IPS DF 6.9 (cell line): ENCODE measurements at places on chromosomes 4 and X.

DNA sequence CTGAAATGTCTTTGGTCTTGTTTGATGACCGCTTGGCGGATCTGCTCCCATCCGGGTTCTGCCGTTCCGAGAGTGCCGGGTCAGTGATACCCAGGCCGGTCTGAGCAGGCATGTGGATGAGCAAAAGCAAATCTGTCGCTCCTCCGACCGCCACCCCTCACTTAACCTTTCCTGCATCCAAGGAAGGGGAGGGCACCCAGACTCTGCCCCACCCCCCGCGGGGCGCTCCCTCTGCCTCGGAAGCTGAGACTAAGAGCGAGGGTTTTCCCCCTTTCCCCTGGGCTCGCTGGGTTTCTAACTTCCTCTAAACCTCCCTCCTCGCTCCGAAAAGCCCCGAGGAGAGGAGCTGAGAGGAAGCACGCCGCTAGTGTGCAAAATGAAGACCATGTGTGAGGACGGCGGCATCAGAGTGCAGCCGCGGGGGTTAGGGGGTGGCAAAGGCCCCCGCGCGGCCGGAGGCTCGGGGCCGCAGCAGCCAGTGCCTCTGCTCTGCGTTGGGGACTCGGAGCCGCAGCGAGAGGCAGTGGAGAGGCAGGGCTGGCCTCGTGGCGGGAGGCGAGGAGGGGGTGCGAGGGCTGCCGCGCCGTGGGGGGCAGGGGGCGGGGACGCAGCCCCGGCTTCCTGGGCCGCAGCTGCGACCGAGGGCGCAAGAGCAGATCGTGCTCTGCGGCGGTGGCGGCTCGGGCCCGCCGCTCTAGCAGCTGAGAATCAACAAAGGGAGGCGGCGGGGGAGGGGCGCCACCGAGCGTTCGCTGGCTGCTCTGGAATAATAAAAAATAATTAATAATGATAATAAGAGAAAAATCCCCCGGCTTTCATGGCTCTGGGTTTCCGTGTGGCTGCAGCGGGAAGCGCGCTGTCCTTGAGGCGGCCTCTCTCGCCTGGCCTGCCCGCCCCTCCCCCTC, 55.8 kb upstream of the BCOR start:
- DNase-seq, result no peak

DNA sequence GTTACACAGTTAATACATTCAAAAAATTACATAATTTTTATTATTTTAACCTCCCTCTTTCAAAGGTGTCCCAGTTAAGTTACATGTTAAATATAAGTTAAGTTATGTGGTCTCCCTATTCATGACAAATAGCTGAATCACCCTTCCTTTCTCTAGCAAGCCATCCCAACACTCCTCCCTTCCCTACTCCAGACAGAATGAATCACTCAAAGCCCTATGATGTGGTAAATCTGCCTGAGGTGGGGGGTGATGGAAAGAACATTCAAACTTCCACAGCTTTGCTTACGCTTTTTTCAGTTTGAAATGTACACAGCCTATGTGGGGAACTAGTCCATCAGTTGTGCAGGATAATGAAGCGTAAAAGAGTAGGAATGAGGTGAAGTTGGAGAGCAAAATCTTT, 90.2 kb downstream of the CXCL13 start:
- DNase-seq, result no peak

DNA sequence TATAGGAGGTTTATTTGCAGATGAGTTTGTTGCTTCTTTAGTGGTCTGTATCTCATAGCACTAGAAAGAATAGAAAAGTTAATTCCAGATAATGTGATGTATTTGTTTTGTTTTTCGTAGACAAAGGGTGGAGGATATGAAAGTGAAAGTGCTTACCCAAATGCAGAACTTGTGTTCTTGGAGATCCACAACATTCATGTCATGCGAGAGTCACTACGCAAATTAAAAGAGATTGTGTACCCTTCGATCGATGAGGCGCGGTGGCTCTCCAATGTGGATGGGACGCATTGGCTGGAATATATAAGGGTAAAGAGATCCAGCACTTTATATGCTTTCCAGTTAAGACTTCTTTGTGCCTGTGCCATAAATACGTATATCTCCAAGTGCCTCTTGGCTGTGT, 43.3 kb downstream of the MTMR1 start:
- no peak for DNase-seq

DNA sequence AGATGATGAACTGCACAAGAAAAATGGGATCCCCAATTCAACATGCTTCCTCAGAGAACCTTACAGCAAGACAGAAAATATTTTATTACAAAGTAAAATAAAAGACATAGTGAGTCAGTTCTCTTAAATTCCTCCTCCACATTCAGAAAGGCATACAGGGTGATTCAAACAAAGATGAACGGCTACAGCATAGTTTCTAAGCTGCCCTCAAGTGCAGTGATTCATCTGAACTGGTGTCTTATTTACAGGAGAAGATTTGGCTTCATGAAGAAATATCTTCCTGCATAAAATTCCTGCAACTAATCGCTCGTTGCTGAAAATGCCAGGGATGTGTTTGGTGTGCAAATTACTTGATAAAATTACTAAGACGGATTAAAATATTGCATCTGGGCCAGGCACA, 103.6 kb downstream of the PRKX start:
- no peak for DNase-seq

DNA sequence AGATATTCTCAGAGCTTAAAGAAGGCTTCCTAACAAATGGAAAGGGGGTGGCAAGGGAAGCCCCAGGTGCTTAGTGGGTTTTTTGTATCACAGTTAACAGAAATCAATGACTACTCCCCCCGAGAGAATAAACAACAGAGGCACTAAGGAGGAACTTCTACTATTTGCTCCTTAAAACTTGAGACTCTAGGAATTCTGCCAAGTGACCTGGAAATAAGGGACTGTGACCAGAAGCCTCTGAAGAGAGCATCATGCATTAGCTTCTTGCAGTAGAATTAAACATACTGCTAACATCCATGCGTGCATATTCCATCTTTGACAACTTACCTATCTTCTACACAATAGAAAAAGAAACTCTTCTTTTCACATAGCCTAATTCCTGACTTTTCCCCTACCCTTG, 86.8 kb downstream of the CAMK2D start:
- no peak for DNase-seq

DNA sequence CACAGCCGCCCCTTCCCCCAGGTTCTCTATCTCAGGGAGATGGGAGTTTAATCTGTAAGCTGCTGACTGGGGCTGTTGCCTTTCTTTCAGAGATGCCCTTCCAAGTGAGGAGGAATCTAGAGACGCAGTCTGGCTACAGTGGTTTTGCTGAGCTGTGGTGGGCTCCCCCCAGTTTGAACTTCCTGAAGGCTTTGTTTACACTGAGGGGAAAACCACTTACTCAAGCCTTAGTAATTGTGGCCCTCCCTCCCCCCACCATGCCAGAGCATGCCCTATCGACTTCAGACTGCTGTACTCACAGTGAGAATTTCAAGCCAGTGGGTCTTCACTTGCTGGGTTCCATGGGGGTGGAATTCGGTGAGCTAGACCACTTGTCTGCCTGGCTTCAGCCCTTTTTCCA, 131.3 kb downstream of the FAAH2 start:
- DNase-seq, result no peak

DNA sequence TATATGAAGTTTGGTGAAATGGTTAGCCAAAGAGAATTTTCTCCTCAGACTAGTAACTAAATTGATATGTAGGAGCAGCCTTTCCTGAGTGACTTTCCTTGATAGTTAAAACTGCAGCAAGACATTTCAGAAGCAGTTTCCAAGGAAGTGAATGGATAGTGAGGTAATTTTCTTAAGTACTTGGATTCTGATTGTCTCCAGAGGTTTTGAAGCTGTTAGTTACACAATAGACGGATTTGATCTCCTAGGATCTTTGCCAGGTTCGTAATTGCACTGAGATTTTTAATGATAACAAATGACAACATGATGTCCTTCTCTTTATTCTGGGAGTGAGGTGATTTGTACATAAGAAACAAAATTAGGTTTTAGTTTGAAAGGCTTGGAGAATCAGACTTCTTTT, 29.2 kb downstream of the PRRG1 start:
- DNase-seq, result no peak

- DNase-seq, result no peak
These were observed 25.4 kb upstream of the TBC1D9 start for GRCh38 chr4:140781596-140781995.

DNA sequence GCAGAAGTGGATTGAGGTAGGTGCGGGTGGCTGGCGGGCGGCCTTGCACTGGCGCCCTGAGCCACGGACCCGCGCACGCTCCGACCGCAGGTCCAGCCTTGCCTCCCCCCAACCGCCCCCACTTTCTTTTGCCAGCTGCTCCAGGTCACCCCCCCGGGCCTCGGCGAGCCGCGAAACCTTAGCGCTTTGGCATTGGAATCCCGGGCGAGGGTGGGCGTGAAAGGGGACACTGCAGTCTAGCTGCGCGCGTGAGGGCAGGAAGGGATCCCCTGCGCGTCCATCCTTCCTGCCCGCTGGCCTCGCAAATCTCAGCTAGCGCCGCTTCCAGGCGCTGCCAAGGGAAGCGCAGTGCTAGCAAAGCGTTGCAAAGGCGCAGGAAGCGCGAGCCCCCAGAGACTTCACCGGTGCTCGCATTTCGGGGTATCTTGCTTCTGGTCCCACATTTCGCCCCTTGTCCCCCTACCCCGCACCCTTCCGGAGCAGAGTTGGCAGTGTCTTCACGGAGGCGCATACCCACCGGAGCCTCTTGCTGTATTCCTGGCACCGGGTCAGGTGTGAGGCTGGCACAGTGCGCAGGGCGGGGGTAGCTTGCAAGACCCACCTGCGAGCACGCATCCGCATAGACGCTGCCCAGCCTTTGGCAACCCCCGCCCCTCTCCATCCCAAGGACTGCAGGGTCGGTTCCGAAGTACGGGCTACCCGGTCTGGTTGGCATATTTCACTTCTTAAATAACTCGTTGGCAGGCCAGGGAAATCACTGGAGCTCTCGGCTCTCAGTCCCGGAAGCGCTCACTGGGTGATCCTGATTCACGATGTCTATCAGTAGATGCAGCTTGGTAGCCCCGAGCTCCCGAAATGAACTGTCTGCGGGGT, 104.4 kb downstream of the UCHL1 start:
- DNase-seq, result no peak

GRCh38 chr4:121829511-121829910, 5.8 kb upstream of the CCNA2 start:
- no peak for DNase-seq

DNA sequence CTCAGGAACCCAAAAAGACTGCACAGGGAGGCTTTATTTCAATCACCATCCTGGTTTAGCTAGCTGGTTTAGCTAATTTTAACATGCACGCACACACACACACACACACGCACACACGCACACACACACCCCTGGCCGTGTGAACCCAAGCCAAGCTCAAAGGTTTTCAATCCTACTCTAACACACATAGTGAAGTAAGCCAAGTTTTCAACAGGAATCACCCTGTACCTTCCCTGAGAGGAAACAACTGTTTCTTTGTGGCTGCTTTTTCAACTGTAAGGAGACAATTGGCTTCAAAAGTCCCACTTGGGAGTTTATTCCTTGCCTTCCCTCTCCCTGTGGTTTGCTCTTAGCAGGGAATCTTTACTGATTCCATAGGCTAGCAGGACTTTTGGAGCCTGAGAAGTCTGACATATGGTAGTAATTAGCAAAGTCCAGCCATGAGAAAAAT, 98.9 kb upstream of the BMP3 start:
- no peak for DNase-seq

- no peak for DNase-seq
These were observed 516.2 kb upstream of the ADGRL3 start for GRCh38 chr4:60683973-60684372.

- no peak for DNase-seq
These were observed 4.4 kb upstream of the FBXW7 start for GRCh38 chr4:152540293-152540674.

- no peak for DNase-seq
These were observed 10.4 kb downstream of the CASK start for GRCh38 chrX:41912923-41913322.

- DNase-seq, result no peak
These were observed 25.1 kb downstream of the DHX15 start for GRCh38 chr4:24559032-24559821.

GRCh38 chr4:110586131-110586850, 36.6 kb downstream of the PITX2 start:
- DNase-seq, result no peak

- DNase-seq, result no peak
These were observed 25.6 kb downstream of the DHRSX start for GRCh38 chrX:2474963-2475726.

GRCh38 chrX:40188573-40189417, 91.0 kb upstream of the BCOR start:
- no peak for DNase-seq

- DNase-seq, result no peak
These were observed 33.9 kb downstream of the PRDM8 start for GRCh38 chr4:80231180-80231579.

DNA sequence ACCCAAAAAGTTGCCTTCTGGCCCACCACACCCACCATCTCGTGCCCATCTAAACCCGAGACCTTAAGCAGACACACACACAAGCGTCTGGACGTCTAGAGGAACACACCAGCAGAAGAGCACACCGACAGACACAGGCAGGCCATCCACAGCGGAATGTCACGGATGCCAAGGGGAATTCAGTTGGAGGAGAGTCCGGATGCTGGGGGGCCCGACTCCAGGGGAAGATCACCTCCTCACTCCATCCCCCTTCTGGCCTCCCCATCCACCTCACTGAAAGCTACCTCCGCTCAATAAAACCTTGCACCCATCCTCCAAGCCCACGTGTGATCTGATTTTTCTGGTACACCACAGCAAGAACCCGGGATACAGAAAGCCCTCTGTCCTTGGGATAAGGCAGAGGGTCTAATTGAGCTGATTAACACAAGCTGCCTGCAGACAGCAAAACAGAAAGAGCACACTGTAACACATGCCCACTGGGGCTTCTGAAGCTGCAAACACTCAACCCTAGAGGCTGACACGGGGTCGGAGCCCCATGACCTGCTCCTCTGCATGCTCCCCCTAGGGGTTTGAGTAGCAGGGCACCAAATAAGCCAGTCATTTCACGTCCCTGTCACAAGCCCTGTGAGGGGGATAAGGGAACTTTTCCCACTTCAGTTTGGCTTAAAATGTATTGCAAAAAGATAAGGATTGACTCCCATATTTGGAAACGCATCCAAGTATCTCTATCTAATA, 339.6 kb upstream of the PCDH10 start:
- peak; percentile 31 for DNase-seq

GRCh38 chrX:24563291-24564010, 83.7 kb downstream of the PCYT1B start:
- DNase-seq, result no peak

GRCh38 chr4:98976716-98977115, 18.8 kb upstream of the METAP1 start:
- no peak for DNase-seq

- no peak for DNase-seq
These were observed 56.1 kb downstream of the PLS3 start for GRCh38 chrX:115616943-115617563.

DNA sequence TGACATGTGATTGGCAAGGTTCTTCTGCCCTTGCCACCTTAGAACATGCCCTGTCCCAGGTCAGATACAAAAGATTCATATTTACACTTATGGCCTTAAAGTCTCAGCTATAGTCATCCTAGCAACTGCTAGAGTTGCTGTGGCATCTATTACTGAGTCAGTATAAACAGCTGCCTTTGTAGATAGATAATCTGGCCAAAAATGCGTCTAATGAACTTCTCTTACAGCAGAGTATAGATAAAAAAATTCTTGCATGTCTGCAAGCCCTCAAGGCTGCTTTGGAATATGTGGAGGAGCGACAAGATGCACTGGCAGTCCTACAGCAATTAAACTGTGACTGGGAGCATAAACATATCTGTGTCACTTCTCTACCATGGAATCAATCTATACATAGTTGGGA, 1209.7 kb upstream of the PABPC4L start:
- DNase-seq, result no peak
